ENCODE measurements at places on chromosomes 5 and 9.

GRCh38 chr5:1141834-1142233 is 30.0 kb upstream of the SLC12A7 start:
- no peak for DNase-seq

- DNase-seq: no peak
Observed at GRCh38 chr9:91995000-91995655, 45.1 kb upstream of the ROR2 start.

- DNase-seq: peak; percentile 74
Observed at GRCh38 chr5:472076-472655, 29.2 kb downstream of the EXOC3 start.

DNA sequence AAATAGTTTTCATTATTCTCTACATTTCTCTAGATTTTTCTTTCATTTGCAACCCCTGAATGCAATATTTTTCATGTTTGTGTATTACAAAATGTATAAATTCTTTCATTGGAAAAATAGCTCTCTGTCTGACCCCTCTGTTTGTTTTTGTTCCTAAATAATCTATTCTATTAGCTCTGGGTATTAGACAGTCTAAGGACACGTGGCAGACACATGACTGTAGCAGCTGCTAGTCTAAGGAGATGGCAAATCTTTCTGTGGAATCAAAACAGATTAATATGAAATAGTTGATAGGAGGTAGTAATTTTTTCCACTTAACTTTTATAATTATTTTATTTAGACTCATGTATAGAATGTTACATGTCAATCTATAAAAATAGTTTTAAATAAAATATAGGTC is 21.4 kb upstream of the SPATA9 start:
- DNase-seq: no peak

DNA sequence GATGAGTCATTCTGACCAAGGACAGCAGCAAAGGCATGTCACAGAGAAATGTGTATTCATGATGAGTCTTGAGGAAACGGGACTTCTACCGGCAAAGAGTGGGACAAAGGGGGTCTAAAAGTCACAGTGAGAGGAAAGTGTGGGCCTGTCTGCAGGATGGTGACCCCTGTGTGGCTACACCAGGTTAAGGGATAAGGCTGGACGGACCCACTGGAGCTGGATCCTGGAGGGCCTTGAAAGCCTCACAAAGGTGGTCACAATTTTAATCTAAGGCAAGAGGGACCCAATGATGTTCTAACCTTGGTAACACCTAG is 176.5 kb downstream of the CDK5RAP2 start:
- peak; percentile 28 for DNase-seq

DNA sequence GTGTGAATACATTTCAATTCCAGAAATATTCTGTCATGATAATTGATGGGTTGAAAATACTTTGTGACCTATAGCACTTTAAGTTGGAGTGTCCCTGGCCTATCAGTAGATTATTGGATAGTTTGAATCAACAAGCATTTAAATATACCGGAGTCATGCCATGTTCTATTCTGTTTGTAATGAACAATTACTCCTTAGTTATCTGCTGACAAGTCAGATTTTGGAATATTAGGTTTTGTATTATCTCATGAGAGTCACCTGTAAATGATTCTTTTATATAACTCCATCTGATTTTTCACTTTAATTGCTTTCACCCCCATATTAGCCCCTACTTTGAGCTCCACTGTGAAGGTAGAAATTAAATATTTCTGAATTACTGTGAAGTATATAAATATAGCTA is 92.5 kb upstream of the SH3GL2 start:
- no peak for DNase-seq

DNA sequence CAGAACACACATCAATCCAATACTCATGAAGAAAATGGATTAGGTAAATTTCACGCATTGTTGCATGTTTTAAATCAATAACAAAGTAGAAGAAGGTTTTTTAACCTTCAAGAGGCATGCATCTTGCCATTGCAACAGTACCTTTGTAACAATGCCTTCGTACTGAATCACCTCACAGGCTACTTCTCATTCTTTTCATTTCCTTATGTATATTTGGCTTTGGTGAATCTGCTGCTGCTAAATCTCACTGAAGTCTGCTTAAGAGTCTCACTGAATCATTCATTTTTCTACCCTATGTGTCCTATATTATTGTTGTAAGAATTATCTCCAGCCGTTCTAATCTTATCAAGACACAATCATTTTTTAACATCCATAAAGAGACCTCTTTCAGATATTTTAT is 152.5 kb downstream of the CDH10 start:
- DNase-seq: no peak

DNA sequence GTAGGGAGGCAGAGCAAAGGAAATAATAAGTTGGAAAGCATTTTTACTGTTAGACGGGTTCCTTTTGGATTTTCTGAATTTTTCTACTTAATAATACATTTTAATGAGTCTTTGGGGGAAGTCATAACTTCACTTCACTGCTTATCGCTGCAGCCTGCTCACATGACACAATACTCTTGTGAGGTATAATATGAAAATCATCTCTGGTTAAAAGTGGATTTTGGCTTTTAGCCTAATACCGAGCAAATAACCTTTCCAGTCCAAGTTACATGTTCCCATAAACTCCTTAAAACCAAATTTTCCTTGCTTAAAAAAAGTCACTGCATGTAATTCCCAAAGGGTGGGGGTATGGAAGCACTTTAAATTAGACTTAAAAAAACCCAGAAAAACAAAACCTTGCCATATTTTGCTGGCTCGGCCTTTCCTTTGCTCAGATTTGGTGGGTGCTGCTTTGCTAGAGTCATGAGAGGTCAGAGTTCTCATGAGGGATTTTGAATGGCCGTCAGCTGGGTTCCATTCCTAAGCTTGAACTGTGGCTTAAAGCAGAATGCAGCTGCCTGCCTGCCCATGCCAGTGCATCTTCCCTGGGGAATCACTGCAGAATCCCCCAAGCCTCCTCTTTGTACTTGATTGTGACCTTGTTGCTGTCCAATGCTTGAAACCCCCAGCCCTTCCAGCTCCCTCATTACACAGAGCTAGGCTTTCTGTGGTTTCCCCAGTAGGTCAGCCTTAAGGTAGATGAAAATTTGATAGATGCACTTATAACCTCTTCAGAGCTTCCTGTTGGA is 331.8 kb downstream of the KDM4C start:
- DNase-seq: no peak

DNA sequence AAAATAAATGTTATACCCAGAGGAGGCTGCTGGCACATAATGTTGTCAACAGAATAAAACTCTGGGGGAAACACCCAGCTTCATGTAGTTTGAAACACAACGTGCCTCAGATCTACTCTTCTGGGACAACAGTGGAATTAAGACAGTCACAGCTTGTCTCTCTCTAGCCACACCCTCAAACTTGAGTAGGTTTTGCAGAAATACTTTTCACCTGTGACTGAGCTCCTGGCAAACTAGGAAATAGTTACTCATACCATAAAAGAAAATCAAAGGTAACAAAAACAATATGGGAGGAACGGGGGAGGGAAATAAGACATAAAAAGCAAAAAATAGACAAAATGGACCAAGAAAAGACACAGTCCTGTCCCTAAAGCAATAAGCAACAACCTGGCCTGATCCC is 14.4 kb downstream of the ELAVL2 start:
- no peak for DNase-seq

GRCh38 chr5:142455856-142456255 is 131.0 kb upstream of the SPRY4 start:
- DNase-seq: no peak

DNA sequence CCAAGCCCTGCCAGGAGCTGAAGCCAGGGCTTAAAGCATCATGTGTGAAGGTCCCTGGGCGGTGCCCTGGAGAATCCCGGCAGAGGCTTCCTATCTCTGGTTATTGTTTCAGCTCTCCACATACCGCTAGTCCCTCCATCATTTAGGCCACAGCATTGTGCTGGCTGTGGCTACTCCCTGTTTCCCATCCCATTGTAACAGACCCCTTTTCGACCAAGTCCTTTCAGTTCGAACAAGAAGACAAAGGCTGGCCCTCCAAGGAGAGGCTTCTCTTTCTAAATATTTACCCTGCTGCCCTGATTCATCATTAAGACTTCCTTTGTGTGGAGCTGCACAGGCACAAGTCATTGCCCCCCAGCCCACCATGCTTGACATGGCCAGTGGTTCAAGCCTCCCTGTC is 41.6 kb downstream of the NEUROG1 start:
- no peak for DNase-seq

GRCh38 chr5:9063615-9064245 is 482.1 kb downstream of the SEMA5A start:
- no peak for DNase-seq

GRCh38 chr5:124580925-124581737 is 165.3 kb downstream of the ZNF608 start:
- no peak for DNase-seq
